ENCODE measurements at places on chromosomes 16 and 17. TPM values are rescaled to one million over a fixed set of nuclear protein-coding genes. Genes with fewer than 3 reads are reported as not detected.

DNA sequence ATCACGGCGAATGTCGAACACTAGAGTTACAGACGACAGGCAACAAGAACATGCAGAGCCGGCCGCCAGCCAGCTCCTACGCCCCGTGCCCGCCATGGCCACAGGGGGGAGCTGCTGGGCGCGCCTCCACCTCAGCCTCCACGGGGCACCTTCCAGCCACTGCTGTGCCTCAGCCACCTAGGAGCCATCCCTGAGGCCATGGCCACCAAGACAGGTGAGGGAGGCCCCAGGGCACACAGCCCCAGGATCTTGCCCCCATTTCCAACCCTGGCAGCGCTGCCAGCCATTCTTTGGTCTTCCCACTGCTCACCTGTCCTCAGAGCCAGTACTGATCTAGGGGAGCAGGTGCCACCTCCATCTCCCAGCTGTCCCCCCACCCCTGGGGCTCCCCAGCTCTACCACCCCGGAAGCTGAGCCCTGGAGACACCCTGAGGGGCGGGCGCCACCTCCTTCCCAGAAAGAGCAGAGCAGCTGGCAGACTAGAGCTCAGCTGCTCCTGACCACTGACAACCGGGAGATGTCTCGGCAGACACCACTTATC is 11.8 kb downstream of the GNPTG start:
- H3K27ac ChIP-seq: no peak overlapping the region
- no peaks in the 10 kb centered on the region for H3K4me1 ChIP-seq
- no peak for DNase-seq
- no peaks in the 10 kb centered on the region for H3K27me3 ChIP-seq

- H3K27ac ChIP-seq: peak overlapping the region; percentile 66
- no peak for DNase-seq
- peaks cover 2% of the 10 kb centered on the region for H3K4me1 ChIP-seq
- H3K36me3 ChIP-seq: no peaks in the 10 kb centered on the region
- no peaks in the 10 kb centered on the region for H3K27me3 ChIP-seq
Measured at GRCh38 chr16:27237219-27238015, 31.2 kb downstream of the NSMCE1 start.

- no peak overlapping the region for H3K4me3 ChIP-seq
- H3K4me1 ChIP-seq: no peaks in the 10 kb centered on the region
- no peaks in the 10 kb centered on the region for H3K27me3 ChIP-seq
- H3K27ac ChIP-seq: no peak overlapping the region
Measured at GRCh38 chr16:17098685-17099084, 372.1 kb downstream of the XYLT1 start.

GRCh38 chr17:17818088-17818526 is 18.7 kb downstream of the SREBF1 start:
- peaks cover 51% of the 10 kb centered on the region for H3K4me1 ChIP-seq
- H3K27me3 ChIP-seq: no peaks in the 10 kb centered on the region
- no peaks in the 10 kb centered on the region for H3K36me3 ChIP-seq
- no peak overlapping the region for H3K4me3 ChIP-seq

GRCh38 chr16:66152823-66153393 is 213.6 kb upstream of the CDH5 start:
- no peak for DNase-seq
- H3K4me1 ChIP-seq: peaks cover 5% of the 10 kb centered on the region
- H3K4me3 ChIP-seq: no peak overlapping the region

DNA sequence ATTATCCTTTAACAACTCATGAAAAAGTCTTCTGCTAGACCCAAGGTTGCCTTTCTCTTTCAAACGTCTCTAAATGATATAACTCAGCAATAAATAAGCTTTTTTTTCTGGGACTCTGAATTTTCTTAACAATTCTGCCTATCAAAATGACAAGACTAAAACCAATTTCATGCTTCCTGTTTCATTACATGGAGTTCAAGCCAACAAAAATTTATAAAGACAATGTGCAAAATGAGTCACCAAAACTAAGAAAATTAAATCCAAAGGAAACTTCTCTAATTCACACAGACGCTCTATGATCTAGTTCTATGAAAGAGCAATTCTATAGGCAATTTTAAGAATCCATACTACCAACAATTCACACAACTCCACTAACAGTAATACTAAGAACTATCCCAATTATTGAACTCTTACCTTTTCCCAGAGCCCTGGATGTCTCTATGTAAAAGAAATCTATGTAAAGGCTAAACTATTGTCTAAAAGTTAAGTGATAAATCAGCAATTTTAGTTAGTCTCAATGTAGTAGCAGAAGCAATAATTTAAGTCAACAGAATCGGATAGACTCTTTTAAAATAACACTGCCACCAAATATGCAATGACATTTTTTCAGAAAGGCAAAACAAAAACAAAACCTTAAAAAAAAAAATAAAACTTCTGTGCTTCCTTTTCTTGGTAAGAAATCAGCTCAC is 44.2 kb downstream of the ZZEF1 start:
- DNase-seq: no peak
- no peak overlapping the region for H3K4me3 ChIP-seq
- no peak overlapping the region for H3K27ac ChIP-seq

GRCh38 chr16:78961464-78961863 is 639.1 kb downstream of the MAF start:
- no peak for DNase-seq
- H3K27ac ChIP-seq: no peak overlapping the region
- H3K4me1 ChIP-seq: no peaks in the 10 kb centered on the region

DNA sequence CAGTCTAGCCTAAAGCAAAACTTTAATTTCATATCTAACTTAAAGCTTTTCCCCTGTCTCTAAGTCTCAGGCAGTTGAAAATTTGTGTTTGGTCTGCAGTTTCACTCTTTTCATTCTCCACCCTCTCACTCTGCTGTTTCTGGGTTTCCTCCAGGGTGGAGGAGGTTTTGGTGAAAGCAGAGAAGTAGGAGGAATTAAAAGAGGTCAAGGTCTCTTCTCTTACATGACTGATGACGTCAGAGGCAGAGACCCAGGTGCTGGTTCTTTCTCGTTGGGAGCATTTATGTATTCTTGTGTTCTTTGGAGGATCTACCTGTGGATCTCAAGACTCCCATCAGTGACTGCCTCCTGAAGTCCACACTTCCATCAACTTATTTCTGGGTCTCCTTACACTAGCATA is 2.4 kb upstream of the PSMD11 start:
- no peaks in the 10 kb centered on the region for H3K27me3 ChIP-seq
- peaks cover 9% of the 10 kb centered on the region for H3K4me1 ChIP-seq
- no peak overlapping the region for H3K27ac ChIP-seq
- no peak for DNase-seq

- no peaks in the 10 kb centered on the region for H3K27me3 ChIP-seq
- H3K36me3 ChIP-seq: no peaks in the 10 kb centered on the region
- no peaks in the 10 kb centered on the region for H3K4me1 ChIP-seq
- no peak overlapping the region for H3K27ac ChIP-seq
- no peak for DNase-seq
- no peak overlapping the region for H3K4me3 ChIP-seq
Measured at GRCh38 chr17:9158544-9159452, 137.5 kb downstream of the NTN1 start.

- H3K4me3 ChIP-seq: peak overlapping the region; percentile 6
- H3K27me3 ChIP-seq: no peaks in the 10 kb centered on the region
- peaks cover 2% of the 10 kb centered on the region for H3K4me1 ChIP-seq
- H3K27ac ChIP-seq: no peak overlapping the region
- DNase-seq: no peak
Measured at GRCh38 chr16:87407511-87408112, 15.5 kb downstream of the MAP1LC3B start.

- no peak for DNase-seq
- peak overlapping the region; percentile 83 for H3K4me3 ChIP-seq
- no peaks in the 10 kb centered on the region for H3K27me3 ChIP-seq
- H3K36me3 ChIP-seq: peaks cover 29% of the 10 kb centered on the region
- H3K4me1 ChIP-seq: peaks cover 14% of the 10 kb centered on the region
Measured at GRCh38 chr16:18800775-18801144, 589 bp downstream of the ARL6IP1 start.

DNA sequence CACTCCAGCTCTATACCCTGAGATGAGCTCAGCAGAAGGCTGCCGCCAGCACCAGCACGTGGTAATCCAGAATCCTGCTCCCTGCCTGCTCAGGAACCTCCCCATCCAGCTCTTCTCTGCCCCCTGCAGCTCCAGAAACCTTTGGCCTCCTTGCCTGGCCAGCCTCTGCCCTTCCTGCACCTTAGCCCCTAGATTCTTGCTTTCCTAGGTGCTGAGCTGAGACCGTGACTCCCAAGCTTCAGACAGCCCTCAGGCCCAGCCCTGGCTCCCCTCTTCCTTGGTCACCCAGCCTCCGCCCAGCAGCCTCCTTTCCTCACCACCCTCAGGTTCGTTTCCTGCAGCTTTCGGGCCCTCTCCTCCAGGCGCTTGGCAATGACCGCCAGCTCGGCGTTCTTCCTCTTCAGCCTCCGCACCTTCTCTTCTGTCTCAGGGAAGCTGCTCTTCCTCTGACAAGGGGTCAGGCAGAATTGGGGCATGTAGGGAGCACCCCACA is 2.6 kb downstream of the TSPOAP1 start:
- H3K36me3 ChIP-seq: no peaks in the 10 kb centered on the region
- no peak for DNase-seq
- H3K4me1 ChIP-seq: no peaks in the 10 kb centered on the region
- no peak overlapping the region for H3K4me3 ChIP-seq
- H3K27me3 ChIP-seq: peaks cover 6% of the 10 kb centered on the region

GRCh38 chr16:4064950-4065352 is 51.3 kb downstream of the ADCY9 start:
- DNase-seq: no peak
- H3K27ac ChIP-seq: no peak overlapping the region
- H3K4me3 ChIP-seq: no peak overlapping the region
- H3K36me3 ChIP-seq: no peaks in the 10 kb centered on the region

DNA sequence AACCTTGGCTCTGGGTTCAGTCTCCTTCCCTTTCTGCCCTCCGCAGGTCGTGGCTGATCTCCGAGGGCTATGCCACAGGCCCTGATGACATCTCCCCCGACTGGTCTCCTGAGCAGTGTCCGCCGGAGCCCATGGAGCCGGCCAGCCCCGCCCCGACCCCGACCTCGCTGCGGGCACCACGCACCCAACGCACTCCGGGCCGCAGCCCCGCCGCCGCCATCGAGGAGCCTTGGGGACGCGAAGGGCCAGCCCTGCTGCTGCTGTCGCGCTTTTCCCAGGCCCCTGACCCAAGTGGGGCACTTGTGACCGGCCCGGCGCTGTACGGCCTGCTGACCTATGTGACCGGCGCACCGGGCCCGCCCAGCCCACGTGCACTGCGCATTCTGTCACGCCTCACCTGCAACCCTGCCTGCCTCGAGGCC is 5.1 kb downstream of the ARMC5 start:
- H3K27me3 ChIP-seq: no peaks in the 10 kb centered on the region
- DNase-seq: no peak
- H3K36me3 ChIP-seq: peaks cover 42% of the 10 kb centered on the region

DNA sequence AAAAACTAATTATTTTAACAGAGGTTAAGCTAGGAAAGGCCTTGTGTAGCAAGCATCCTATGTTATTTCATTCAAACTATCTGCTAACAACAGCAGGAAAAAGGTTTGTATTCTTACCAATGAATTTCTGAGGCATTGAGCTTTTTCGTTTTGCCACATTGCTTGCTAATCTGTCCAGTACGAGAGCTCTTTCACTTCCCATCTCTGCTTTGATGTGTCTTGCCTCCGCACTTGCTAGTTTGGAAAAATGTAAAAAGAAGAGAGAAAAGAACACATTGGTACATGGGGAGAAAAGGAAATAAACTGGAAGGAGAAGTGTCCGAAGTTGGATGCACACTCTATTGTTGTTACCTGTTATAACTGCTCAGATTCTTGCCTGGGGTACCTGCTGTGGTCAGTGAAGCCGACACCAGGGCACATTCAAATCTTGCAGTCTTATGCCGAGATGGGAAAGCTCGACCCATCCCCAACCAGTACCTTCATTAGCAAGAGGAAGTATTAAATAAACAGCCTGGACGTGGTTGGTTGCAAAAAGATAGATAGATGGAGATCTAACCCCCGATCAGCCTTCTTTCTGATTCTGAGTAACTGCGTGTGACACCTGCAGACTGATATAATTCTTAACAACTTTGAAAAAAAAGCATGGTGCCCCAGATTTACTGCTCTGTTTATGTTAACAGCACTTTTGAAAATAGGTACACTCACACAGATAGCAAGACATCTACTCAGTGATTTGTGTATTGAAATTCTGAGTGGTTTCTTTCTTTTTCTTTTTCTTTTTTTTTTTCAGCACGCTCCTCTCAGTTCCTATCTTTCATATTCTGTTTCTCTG is 40.0 kb downstream of the GRB7 start:
- no peak overlapping the region for H3K27ac ChIP-seq
- H3K36me3 ChIP-seq: no peaks in the 10 kb centered on the region
- H3K4me1 ChIP-seq: no peaks in the 10 kb centered on the region
- H3K27me3 ChIP-seq: peaks cover 13% of the 10 kb centered on the region
- no peak overlapping the region for H3K4me3 ChIP-seq
- no peak for DNase-seq

- H3K27ac ChIP-seq: no peak overlapping the region
- no peaks in the 10 kb centered on the region for H3K36me3 ChIP-seq
- H3K4me1 ChIP-seq: no peaks in the 10 kb centered on the region
- H3K27me3 ChIP-seq: peaks cover 4% of the 10 kb centered on the region
- no peak overlapping the region for H3K4me3 ChIP-seq
Measured at GRCh38 chr17:21678393-21679081, 13.8 kb upstream of the KCNJ18 start.

DNA sequence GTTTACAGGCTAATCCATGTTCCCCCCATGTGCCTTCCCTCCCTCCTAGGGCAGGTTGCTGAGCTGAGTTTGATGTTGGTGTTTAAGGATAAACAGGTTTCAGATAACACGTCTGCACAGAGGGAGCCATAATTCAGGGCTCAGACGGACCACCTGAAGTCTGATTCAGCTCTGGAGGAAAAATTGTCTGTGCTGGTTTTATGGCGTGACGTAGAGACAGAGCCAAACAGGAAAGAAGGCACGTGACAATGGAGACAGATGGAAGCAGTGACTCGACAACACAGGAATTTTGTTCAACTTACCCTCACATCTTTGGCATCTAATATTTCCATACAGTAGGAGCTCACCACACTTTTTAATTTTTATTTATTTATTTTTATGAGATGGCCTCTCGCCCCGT is 10.7 kb upstream of the USP10 start:
- H3K36me3 ChIP-seq: no peaks in the 10 kb centered on the region
- no peak for DNase-seq
- no peak overlapping the region for H3K27ac ChIP-seq
- no peaks in the 10 kb centered on the region for H3K4me1 ChIP-seq
- no peak overlapping the region for H3K4me3 ChIP-seq

- H3K27me3 ChIP-seq: no peaks in the 10 kb centered on the region
- no peak for DNase-seq
- no peak overlapping the region for H3K27ac ChIP-seq
- H3K36me3 ChIP-seq: no peaks in the 10 kb centered on the region
- no peaks in the 10 kb centered on the region for H3K4me1 ChIP-seq
Measured at GRCh38 chr17:63516910-63517824, 6.0 kb upstream of the KCNH6 start.

GRCh38 chr16:77833921-77834634 is 45.7 kb downstream of the VAT1L start:
- no peak overlapping the region for H3K4me3 ChIP-seq
- H3K4me1 ChIP-seq: no peaks in the 10 kb centered on the region
- no peak overlapping the region for H3K27ac ChIP-seq
- H3K27me3 ChIP-seq: no peaks in the 10 kb centered on the region
- no peaks in the 10 kb centered on the region for H3K36me3 ChIP-seq

EFNB3 gene
- 0.93 TPM for total RNA-seq

WNK4 gene
- 1.2 TPM for total RNA-seq

TMEM107 gene
- 8.5 TPM for total RNA-seq

LUC7L3 gene
- 17.6 TPM for total RNA-seq

TBC1D3C gene
- total RNA-seq: not detected

ZNF213 gene
- total RNA-seq: 9.3 TPM

RAB37 gene
- 2.9 TPM for total RNA-seq

HOXB3 gene
- 2.3 TPM for total RNA-seq

NGFR gene
- 2.3 TPM for total RNA-seq

TIGD7 gene
- 4.6 TPM for total RNA-seq

Measured in heart left ventricle (tissue), 16 donors.